ENCODE measurements at places on chromosomes 11 and 22.
A peak's percentile ranks its signal among the peaks of the same experiment; 100 is the strongest.

GRCh38 chr22:29716814-29717545 lies 2.8 kb upstream of the CABP7 start:
- peak; percentile 71 for DNase-seq

GRCh38 chr22:43455846-43456245 lies 44.0 kb downstream of the MPPED1 start:
- DNase-seq, result no peak

GRCh38 chr22:29040385-29041275 lies 21.0 kb downstream of the C22orf31 start:
- peak; percentile 87 for DNase-seq

GRCh38 chr11:1825039-1825740 lies 9.6 kb upstream of the SYT8 start:
- no peak for DNase-seq

DNA sequence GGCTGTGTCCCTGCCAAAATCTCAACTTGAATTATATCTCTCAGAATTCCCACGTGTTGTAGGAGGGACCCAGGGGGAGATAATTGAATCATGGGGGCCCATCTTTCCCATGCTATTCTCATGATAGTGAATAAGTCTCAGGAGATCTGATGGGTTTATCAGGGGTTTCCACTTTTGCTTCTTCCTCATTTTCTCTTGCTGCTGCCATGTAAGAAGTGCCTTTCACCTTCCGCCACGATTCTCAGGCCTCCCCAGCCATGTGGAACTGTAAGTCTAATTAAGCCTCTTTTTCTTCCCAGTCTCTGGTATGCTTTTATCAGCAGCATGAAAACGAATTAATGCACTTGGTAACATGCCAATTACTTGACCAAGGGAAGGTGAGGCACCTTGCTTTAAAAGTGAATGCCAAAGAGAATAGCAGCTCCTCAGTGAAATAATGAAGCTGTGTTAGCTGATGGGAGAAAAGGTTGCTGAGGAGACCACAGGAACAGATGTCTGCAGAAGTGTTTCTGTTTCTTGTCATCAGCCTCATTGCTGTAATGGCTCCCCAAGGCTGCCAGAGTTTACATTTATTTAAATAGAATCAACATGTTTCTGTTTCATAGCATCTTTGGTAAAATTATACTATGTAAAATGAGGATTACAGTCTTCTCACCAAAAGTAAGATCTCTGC lies 89.0 kb upstream of the CD44 start:
- no peak for DNase-seq

DNA sequence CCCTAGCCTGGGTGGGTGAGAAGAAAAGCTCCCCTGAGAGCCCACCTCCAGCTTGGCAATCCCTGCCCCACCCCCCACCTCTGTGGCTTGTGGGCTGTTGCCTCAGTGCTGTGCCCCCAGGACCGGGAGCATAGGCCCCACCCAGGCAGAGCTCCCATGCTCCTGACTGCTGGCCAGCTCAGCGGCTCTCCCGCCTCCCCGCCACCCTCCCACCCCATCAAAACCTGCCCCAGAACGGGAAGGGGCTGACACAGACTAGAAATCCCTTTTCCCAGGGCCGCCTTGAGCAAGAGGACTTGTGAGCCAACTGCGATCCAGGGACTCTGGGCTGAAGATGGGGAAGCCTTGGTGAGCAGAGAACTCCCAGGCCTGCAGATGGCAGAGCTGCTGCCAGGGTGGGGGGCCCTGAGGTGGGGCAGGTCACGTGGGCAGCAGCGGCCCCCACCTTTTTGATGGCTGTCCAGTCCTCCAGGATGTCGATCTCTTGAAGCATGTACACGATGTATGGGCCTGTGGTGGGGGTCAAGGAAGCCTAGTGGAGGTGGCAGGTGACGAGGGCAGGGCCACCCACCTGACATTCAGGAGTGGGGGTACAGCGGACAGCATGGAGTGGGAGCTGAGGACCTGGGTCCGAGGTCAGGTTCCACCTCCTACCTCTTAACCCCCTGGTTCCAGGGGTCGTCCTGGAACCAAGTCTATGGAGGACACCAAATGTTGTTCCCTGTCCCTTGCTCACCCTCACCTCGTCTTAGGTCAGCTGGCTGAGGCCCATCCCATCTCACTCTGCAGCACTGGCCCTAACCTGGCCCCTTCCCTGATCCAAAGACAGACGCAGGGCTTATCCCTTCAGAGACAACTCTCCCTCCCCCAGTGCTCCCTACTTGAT lies 2.3 kb upstream of the RIN1 start:
- DNase-seq, result no peak

GRCh38 chr11:32786811-32787210 lies 7.7 kb downstream of the CCDC73 start:
- DNase-seq, result no peak

- no peak for DNase-seq
These were observed 65.2 kb upstream of the CECR2 start for GRCh38 chr22:17303840-17304779.

DNA sequence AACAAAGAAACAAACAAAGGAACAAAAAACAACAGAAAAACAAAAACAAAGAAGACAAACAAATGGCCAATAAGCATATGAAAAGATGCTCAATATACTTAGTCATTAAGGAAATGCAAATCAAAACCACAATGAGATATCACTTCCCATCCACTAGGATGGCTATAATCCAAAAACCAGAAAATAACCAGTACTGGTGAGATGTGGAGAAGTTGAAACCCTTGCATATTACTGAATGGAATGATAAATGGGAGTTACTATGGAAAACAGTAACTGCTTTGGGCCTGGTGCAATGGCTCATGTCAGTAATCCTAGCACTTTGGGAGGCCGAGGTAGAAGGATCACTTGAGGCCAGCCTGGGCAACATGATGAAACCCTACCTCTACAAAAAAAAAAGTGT lies 44.9 kb upstream of the RBFOX2 start:
- peak; percentile 36 for DNase-seq

- no peak for DNase-seq
These were observed 898 bp upstream of the ROBO3 start for GRCh38 chr11:124864176-124864891.

DNA sequence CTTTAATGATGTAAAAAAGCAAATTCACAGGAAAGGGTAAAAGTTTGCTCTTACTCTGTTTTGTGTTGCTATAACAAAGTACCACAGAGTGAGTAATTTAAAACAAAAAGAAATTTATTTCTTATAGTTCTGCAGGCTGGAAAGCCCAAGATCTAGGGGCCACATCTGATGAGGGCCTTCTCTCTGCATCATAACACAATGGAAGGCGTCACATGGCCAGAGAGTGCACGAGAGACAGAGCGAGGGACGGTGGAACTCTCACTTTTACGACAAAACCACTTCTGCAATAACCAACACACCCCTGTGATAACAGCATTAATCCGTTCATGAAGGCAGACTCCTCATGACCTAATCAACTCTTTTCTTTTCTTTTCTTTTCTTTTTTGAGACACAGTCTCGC lies 31.1 kb downstream of the CD6 start:
- no peak for DNase-seq

DNA sequence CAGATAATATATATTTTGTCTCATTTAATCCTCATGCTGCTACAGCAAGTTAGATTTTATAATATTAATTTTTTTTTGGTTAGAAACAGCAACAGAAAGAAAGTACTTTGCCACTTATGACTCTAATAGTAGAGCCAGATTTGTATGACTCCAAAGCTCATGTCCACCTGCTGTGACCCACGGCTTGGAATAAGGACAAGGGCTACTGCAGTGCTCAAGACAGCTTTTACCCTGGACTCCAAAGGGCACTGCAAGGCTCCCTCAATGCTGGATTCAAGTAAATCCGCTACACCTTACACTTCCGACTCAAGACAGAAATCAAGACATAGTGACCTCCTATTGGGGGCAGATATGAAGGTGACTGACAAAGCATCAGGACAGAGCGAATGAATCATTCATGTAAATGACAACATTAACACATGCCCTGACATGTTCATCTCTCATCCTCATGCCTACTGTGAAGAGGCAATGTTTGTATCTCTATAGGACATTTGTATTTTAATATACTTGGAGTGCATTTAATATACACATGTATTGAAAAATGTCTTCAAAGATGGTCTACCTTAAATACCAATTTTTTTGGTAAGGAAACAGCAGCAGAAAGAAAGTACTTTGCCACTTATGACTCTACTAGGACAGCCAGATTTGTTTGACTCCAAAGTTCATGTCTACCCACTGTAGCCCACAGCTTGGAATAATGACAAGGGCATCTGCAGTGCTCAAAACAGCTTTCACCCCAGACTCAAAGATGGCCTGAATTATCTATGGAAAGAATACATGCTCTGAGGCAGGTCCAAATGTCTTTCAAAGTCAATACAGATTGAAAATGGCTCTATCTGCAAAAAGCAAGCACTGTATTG lies 375.6 kb upstream of the CCDC90B start:
- no peak for DNase-seq

DNA sequence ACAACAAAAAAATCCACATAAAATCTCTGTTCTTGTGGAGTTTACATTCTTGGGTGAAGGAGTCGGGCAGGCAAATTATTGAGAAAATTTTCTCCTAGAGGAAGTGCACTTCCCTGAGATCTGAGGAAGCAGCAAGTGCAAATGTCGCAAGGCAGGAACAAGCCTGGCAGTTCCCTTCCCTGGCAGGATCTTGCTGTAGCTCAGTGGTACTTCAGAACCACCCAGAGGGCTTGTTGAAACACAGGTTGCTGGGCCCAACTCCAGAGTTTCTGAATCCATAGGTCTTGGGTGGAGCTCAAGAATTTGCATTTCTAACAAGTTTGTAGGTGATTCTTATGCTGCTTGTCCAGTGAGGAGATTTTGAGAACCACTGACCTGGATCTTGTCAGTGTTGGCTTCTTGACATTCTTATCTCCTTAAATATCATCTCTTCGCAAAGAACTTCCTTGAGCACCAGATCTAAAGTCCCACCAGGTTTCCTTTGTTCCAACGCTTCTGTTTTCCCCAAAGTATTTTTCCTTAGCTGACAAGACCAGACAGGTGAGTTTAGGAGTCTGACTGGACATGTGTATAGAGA lies 9.6 kb downstream of the QSER1 start:
- DNase-seq, result no peak

GRCh38 chr11:103491777-103492176 lies 382.6 kb downstream of the DYNC2H1 start:
- no peak for DNase-seq

DNA sequence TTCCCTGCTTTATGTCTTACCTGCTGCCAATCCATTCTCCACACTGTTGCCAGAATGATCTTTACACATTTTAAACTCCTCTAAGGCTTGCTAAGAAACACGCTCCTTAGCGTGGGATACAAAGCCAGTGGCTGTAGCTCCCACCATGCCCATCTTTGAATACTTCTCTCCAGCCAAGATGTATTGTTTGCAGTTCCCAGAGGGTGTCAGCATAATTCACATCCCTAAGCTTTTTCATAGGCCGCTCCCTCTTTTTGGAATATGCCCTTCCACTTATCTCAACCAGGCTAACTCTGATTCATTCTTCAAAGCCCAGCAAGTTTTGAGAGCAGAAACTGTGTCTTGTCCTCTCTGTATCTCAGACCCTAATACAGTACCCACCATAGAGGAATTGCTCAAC lies 8.1 kb upstream of the UPK2 start:
- DNase-seq, result no peak

GRCh38 chr11:57751676-57752253 lies at the start of gene BTBD18:
Gene BTBD18 (minus strand): TSS chr11:57751819. CDS start chr11:57751188, 631 bp downstream.
- DNase-seq, result peak; percentile 42

DNA sequence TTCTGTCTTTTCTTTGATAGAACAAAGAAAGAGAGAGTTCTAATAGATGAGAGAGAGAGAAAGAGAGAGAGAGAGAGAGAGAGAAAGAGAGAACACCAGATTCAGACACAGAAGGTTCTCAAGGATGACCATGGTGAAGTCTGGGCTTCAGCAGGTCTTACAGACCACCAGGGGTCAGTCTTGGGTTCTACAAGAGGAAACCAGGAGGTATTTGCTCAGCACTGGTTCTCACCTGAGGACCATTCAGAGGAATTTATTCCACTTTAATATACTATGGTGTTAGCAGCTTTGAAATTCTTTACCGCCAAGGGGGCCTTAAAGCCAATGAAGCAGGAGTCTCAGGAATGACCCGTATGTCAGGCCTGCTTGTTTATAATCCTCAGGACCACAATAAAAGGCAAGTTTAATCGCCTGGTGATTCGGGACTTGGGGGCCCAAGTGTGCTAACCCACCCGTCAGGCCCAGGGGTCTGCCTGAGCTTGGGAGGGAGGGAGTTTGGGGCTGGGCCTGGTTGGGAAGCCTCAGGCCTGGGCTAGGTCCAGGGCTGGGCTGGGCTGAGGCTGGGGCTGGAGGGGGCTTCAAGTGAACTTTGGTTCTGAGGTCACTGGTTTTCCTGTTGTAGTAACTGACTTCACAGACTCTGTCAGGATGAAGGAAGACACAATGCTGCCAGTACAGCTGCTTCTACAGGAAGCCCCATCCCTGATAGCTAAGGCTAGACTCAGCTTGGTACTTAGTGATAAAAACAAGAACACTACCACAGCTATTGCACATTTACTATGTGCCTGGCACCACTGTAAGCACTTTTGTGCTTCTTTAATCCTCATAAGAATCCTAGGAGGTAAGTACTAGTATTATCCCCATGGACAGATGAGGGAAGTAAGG lies 179.2 kb upstream of the ZBED5 start:
- DNase-seq, result peak; percentile 24

- DNase-seq, result no peak
These were observed 26.4 kb downstream of the FBLN1 start for GRCh38 chr22:45529105-45529504.

- peak; percentile 60 for DNase-seq
These were observed 2.3 kb downstream of the IRF7 start for GRCh38 chr11:613369-613968.

DNA sequence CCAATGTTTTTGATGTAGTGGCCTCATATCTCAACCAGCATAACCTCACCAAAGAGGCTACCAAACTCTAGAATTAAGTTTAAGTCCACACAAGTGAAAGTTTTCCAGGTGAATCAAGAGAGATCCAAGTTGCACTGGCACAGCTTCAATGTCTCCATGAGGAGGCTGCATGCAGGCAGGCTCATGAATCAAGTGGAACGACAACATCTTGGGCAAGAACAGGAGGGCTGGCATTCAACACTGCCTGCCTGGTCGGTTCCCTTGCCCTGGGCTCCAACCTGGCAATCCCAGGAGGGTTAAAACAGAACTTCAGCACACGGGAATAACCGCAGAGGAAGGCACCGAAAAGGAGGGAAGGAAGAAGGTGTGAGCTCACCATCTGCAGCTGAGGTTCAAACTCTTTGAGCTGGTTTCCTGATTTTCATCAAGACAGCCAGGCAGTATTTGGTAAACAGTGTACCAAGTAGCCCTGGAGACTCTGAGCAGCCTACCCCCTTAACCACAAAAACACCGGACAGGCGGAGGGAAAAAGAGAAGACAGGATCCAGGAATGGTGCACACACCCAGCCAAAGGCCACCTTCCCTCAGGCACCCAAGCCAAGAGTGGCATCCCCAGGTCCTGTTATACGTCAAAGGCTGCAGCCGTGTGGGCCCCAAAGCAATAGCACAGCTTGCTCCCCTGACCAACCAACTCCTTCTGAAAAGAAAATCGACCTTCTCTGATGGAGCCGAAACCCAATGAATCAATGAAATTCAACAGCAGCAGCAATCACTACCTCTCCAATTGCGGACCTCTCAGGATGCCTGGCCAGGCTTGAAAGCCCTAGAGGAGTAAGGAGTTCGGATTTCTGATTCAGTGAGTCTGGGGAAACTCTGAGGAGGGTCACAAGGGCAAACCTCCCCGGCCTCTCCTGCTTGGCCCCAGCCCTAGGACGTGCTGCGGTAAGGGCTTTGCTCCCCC lies 1.3 kb downstream of the PACSIN2 start:
- DNase-seq, result no peak

All from EL (cell line).